Posterior cingulate gyrus (tissue), 11 donors: ENCODE measurements at places on chromosomes 13 and 19.

DNA sequence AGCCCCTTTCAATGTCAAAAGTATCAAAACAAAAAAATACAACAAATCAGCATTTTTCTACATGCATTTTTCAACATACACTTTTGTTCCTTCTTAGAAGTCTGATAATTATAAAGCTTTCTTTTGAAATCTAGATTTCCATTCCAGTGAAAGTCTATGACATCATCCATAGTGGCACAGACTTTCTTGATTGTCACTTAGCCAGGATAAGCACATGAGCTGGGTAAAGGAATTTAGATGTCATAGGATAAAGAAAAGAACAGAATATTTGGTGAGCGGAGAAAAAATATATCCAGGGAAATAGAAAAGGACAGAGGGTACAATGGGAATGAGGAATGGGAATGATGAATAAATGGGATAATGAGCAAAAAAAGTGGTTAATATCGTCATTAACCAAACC is 15.1 kb upstream of the TRPC4 start:
- no peak for DNase-seq

GRCh38 chr13:50025436-50025835 is 10.2 kb downstream of the KCNRG start:
- no peak for DNase-seq

- no peak for DNase-seq
These were observed 15.1 kb upstream of the ATP11A start for GRCh38 chr13:112674412-112675365.

DNA sequence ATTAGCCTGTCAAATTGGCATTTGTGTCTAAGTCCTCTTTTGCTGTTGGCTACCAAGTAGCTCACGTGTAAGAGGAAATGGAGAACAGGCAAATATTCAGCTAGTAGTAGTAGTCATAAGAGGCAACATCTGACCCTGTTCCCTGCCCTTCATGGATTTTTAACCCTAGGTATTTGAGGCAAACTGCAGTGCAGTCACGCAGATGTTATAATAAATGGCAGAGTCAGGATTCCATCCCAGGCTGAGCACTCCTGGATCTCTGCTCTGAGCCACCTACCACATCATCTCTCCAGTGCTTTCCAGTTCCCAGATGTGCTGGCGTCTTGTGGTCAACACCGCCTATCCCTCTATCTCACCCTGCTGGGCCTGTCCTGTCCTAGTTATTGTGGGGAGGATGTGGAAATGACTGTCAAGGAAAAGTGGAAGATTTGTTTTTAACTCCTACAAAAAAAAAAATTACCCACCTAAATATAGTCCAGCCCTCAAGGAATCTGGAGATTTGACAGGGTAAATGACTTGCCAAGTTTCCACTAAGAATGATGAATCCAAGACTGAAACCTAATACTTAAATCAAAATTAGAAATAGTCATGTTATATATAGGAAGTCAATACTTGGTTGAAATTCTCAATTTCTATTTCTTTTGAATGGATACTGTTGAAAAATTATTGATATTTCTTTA is 322.9 kb downstream of the GPC6 start:
- no peak for DNase-seq

- peak; percentile 75 for DNase-seq
These were observed 10.5 kb downstream of the MYO9B start for GRCh38 chr19:17086120-17086519.

- DNase-seq = no peak
These were observed 307.6 kb downstream of the ZNF536 start for GRCh38 chr19:30679789-30680188.

DNA sequence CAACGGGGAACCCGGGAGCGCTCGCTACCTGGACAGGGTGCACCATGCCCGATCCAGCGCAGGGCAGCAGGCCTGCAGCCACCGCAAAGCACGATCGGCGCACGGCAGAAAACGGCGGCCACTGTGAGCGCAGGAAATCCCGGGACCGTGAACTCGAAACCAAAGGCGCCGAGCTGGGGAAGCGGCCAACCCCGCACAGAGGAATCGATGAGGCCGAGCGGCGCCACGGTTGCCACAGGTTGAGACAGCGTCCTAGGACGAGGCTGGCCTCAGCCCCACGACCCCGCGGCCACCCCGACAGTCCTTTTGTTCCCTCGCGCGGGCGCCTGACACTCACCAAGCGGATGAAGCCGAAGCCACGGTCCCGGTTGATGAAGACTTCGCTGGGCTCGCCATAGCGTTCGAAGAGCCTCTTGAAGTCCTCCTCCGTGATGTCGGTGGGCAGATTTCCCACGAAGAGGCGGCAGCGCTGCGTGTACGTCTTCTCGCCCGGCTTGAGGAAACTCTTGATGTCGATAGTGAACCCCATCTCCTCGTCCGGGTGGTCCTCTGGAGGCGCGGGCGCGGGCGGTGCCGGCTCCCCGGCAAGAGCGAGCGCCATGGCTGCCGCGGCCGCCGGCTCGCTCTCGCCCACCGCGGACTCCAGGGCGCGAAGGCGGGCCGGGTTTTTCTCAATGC is 557 bp downstream of the PSPC1 start:
- peak; percentile 95 for DNase-seq
